ENCODE measurements at places on chromosomes 5 and 9. TPM values are rescaled to one million over a fixed set of nuclear protein-coding genes. Genes with fewer than 3 reads are reported as not detected.
A peak's percentile ranks its signal among the peaks of the same experiment; 100 is the strongest.

DNA sequence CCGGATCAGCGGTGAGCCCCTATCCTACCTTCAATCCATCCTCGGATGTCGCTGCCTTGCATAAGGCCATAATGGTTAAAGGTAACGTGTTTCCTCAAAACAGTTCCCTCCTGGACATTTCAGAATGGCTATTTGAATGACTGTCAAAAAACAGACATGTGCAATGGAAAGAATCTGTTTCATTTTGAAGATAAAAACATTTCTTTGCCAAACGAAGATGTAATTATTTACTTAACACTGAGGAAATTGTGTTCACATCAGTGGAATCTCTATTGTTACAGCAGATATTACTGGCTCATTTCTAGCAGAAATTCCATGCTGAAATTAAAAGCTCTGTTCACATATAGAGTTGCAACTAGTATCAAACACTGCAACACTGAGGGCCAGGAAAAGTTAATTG is 7.1 kb downstream of the ANXA1 start:
- no peak overlapping the region for H3K27ac ChIP-seq
- no peak overlapping the region for H3K4me3 ChIP-seq
- no peaks in the 10 kb centered on the region for H3K4me1 ChIP-seq
- DNase-seq: no peak

Gene ANKRD18A
- 0.36 TPM for polyA plus RNA-seq

DNA sequence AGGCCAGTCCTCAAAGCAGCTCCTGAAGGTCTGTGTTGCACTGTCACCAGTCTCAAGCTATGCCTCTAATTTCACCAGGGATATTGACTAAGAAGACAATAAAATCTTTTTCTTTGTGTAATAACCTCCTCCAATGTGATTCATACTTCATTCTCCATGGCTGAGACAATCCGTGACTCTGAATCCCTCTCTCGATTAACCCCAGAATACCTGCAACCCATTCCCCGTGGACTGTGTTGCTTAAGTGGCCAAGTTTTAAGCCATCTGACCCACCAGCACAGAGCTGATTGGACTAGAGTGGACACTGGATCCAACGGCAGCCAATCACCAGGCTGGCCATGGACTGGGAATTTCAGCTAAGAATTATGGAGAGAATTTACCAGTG is 5.4 kb upstream of the CCIN start:
- peak overlapping the region; percentile 94 for H3K27ac ChIP-seq
- no peaks in the 10 kb centered on the region for H3K27me3 ChIP-seq
- DNase-seq: no peak
- H3K36me3 ChIP-seq: no peaks in the 10 kb centered on the region
- H3K4me1 ChIP-seq: peaks cover 20% of the 10 kb centered on the region

DNA sequence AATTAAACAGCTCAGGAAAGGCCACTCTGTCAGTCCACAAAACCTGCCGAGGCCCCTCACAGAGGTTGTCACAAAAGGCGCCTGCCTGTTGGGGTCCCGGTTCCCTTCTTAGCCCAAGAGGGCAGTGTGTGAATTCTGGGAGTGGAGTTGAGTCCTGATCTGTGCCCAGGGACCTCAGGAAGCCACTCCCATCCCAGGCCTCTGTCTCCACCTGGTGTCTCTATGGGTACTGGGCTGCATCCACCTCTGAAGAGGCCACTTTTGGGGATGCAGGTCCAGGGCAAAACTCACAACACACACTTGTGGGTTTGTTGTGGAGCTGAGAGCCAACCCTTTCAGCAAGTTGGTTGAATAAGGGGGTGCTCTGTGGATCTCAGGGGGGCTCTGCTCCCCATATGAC is 74.3 kb upstream of the STXBP1 start:
- DNase-seq: no peak
- no peak overlapping the region for H3K4me3 ChIP-seq
- peak overlapping the region; percentile 48 for H3K27ac ChIP-seq
- no peaks in the 10 kb centered on the region for H3K27me3 ChIP-seq

GRCh38 chr9:101718192-101718591 is 20.3 kb downstream of the GRIN3A start:
- no peaks in the 10 kb centered on the region for H3K27me3 ChIP-seq
- H3K4me1 ChIP-seq: no peaks in the 10 kb centered on the region
- H3K27ac ChIP-seq: no peak overlapping the region
- H3K36me3 ChIP-seq: no peaks in the 10 kb centered on the region
- no peak overlapping the region for H3K4me3 ChIP-seq
- no peak for DNase-seq

GRCh38 chr5:80139466-80139972 is 104.4 kb downstream of the THBS4 start:
- H3K36me3 ChIP-seq: no peaks in the 10 kb centered on the region
- no peak for DNase-seq
- peak overlapping the region; percentile 11 for H3K27ac ChIP-seq

Gene PCDH12
- 0.42 TPM for polyA plus RNA-seq

GRCh38 chr9:110244616-110245015 is 11.7 kb downstream of the TXN start:
- H3K36me3 ChIP-seq: peaks cover 5% of the 10 kb centered on the region
- no peak overlapping the region for H3K4me3 ChIP-seq
- H3K27ac ChIP-seq: no peak overlapping the region
- no peaks in the 10 kb centered on the region for H3K4me1 ChIP-seq
- DNase-seq: no peak

- H3K27me3 ChIP-seq: no peaks in the 10 kb centered on the region
- no peak overlapping the region for H3K27ac ChIP-seq
- no peaks in the 10 kb centered on the region for H3K36me3 ChIP-seq
- peaks cover 9% of the 10 kb centered on the region for H3K4me1 ChIP-seq
- peak; percentile 11 for DNase-seq
Observed at GRCh38 chr5:123673107-123673506, 161.1 kb downstream of the CSNK1G3 start.

DNA sequence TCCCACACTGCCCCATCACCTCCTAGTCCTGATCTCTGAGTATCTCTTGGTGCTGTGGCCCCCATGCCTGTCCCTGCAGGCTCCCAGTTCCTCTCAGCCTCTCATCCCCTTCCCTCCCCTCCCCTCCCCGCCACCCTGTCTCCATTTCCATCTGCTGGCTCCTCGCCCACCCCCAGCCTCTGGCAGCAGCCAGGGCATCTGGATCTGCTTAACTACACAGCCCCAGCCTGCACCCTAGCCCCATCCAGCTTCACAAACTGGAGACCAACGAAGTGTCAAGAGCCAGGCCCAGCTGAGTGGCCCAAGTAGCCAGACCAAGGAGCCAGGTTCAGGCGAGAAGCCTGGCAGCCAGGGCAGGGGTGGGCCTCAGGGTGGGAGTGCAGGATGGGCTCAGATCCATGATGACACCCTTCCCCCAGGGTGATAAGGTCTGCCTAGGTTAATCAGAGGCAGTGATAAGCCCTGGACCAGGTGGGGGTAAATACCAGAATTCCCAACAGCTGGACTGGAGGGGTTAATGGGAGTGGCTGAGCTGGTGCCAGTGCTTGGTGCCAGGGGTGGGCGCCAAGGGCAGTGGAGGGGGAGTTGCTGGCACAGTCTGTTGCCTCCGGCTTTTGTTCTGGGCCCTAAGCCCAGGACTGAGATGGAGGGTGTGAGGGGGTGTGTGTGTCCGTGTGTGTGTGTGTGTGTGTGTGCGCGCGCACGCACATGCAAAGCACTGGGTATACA is 2.5 kb downstream of the IL11RA start:
- peaks cover 36% of the 10 kb centered on the region for H3K4me1 ChIP-seq
- H3K4me3 ChIP-seq: no peak overlapping the region

DNA sequence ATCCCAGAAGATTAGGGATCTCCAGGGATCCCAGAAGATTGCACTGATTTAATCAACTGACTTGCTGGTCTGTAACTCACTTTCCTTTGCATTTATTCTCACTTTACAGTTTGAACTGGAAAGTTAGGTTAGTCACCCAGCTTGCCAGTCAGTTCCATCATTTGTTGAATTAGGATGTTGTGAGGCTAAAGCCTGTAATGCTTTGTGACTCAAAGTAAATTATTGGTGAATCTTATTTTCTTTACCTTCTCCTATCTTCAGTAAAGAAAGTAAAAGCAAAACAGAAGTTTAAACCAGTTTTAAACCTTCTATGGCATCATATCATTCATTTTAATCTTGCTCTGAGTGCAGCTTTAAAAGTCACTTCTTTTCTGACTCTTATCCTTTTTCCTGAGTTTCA is 85.8 kb downstream of the SLC44A1 start:
- H3K27ac ChIP-seq: peak overlapping the region; percentile 64
- no peaks in the 10 kb centered on the region for H3K27me3 ChIP-seq
- DNase-seq: no peak
- no peaks in the 10 kb centered on the region for H3K36me3 ChIP-seq

DNA sequence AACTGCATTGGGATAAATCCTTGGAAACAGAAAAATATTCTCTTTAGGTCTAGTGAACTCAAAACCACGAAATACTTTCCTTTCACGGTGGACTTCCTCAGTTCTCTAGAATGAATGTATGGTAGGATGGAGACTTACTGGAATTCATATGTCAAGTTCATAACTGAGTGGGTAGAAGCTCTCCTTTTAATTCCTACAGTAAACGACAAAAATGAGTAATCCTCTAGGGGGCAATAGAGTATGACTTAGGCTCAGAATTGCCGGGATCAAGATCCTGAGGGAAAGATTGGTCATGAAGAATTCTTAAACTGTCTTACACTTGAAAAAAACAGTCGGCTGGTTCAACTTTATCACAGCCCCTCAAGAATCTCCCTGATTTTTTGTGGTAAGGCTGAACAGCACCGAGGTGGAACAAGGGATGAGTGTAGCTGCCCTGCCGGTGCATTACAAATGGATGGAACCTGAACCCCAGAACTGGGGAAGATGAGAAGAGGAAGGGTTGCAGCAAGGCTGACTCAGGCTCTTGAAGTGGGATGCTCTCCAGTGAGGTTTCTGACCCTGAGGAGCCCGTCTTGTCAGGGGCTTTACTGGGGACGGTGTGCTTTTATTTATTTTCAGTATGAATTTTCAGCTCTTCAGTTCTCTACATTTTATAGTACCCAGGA is 14.0 kb upstream of the LOX start:
- no peaks in the 10 kb centered on the region for H3K4me1 ChIP-seq
- H3K4me3 ChIP-seq: no peak overlapping the region
- no peaks in the 10 kb centered on the region for H3K36me3 ChIP-seq
- DNase-seq: peak; percentile 50
- H3K27ac ChIP-seq: no peak overlapping the region

- H3K4me3 ChIP-seq: no peak overlapping the region
- no peak for DNase-seq
- H3K27me3 ChIP-seq: no peaks in the 10 kb centered on the region
- no peaks in the 10 kb centered on the region for H3K4me1 ChIP-seq
Observed at GRCh38 chr5:13591621-13592020, 352.9 kb downstream of the DNAH5 start.

DNA sequence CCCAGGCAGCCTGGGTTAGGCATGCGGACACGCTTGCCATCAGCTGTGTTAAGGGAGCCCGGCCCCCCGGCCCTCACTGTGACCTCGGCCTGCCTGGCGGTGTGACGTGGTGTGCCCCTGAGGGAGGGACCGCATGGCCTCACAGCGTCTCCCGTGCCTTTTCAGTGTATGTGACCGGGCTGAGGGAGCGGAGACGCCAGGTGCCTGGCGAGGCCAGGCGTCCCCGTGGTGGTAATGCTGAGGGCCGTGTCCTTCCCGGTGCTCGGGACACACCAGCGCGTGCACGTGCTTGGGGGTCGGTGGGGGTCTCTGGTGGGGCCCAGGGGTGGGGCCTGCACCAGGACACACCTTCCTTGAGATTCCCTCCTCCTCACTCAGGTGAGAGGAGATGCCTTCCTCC is 10.9 kb downstream of the RNU6ATAC start:
- H3K27me3 ChIP-seq: no peaks in the 10 kb centered on the region
- no peak for DNase-seq
- H3K4me3 ChIP-seq: no peak overlapping the region
- no peak overlapping the region for H3K27ac ChIP-seq
- no peaks in the 10 kb centered on the region for H3K36me3 ChIP-seq

- H3K4me1 ChIP-seq: peaks cover 13% of the 10 kb centered on the region
- peaks cover 15% of the 10 kb centered on the region for H3K27me3 ChIP-seq
- no peaks in the 10 kb centered on the region for H3K36me3 ChIP-seq
- H3K4me3 ChIP-seq: no peak overlapping the region
- DNase-seq: peak; percentile 65
Observed at GRCh38 chr5:175867587-175868347, 3.6 kb upstream of the CPLX2 start.

Gene MYO10
- 52.4 TPM for polyA plus RNA-seq

- H3K27me3 ChIP-seq: no peaks in the 10 kb centered on the region
- no peak overlapping the region for H3K4me3 ChIP-seq
- no peak for DNase-seq
Observed at GRCh38 chr5:172156541-172156994, 31.5 kb downstream of the STK10 start.

Gene ESM1
- 0.16 TPM for polyA plus RNA-seq

Gene UBTD2
- 21.6 TPM for polyA plus RNA-seq

Measured in hepatocyte (in vitro differentiated cells).